Ecto neural progenitor cell (in vitro differentiated cells): ENCODE measurements at places on chromosomes 2 and 18.

- peak; percentile 89 for DNase-seq
Measured at GRCh38 chr18:31685097-31686082, 1.0 kb upstream of the B4GALT6 start.

- no peak for DNase-seq
Measured at GRCh38 chr18:31798399-31798798, 37.7 kb upstream of the SLC25A52 start.

- peak; percentile 20 for DNase-seq
Measured at GRCh38 chr2:26609839-26610277, 31.3 kb downstream of the CIB4 start.

GRCh38 chr2:238738917-238739316, 109.0 kb upstream of the TWIST2 start:
- DNase-seq = no peak

DNA sequence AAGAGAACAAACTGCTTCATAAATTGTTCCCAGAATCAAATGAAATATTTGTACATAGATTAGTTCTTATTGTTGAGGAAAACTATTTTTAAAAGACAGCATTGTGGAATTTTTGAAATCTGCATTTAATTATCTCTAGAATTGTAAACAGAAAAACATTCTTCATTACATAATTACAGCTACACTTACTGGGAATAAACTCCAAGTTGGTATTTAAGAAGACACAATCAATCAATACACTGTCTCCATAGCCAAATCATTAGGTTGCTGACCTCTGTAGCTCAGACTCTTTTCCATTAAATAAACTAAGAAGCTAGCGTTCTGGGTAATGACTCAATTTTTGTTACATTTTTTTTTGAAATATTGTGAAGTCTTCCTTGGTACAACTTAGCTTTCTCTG, 70.2 kb upstream of the PIEZO2 start:
- no peak for DNase-seq

DNA sequence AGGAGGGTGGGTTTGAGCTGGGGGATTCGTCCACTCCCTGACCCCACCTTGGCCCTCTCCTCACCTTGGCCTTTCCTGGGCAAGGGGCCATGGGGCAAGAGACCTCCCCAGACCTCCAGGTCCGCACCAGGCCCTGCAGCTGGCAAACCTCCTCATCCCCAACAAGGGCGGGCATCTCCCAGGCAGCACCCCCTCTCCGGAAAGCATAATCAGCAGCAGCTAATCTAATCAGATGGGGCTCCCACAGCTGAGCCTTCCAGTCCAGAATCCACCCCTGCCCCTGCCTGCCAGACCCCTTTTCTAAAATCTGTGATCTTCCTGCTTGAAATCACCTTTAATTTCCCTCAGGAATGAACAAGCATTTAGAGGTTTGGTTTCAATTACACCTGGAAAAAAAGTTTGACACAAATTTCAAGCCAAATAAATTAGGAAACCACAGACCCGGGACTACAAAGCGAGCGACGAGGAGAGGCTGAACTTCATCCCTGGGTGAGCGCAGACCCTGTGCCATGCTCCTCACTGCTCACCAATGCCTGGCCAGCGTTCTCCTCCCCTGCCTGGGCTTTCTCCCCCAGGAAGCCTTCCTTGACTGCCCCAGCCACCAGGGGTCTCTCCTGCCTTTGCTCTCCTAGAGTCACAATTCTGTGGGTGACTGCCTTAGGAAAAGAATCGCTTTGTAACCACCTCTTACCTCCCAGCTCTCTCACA, 143.0 kb upstream of the MYCN start:
- DNase-seq = no peak

GRCh38 chr2:39855856-39856255, 76.8 kb upstream of the THUMPD2 start:
- no peak for DNase-seq
